ENCODE measurements at places on chromosomes 4 and X.

- no peak for DNase-seq
Observed at GRCh38 chr4:90163872-90164271, 36.7 kb downstream of the CCSER1 start.

DNA sequence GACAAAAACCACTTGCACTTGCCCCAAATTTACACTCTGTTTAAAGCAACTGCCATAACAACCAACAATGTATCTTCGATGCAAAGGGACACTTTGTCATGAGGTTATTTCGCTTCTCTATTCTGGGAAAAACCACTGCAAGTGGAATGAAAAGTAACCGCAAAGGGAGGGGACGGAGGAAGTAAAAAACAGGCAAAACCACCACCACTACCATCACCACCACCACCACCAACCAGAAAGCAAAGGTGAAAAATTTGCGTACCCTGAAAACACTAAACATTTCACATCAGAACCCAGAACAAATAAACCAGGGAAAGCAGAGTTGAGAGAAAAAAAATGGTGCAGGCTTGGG lies 1.2 kb upstream of the N4BP2 start:
- DNase-seq: no peak

GRCh38 chr4:38123555-38123954 lies 163.4 kb downstream of the PTTG2 start:
- DNase-seq: no peak

DNA sequence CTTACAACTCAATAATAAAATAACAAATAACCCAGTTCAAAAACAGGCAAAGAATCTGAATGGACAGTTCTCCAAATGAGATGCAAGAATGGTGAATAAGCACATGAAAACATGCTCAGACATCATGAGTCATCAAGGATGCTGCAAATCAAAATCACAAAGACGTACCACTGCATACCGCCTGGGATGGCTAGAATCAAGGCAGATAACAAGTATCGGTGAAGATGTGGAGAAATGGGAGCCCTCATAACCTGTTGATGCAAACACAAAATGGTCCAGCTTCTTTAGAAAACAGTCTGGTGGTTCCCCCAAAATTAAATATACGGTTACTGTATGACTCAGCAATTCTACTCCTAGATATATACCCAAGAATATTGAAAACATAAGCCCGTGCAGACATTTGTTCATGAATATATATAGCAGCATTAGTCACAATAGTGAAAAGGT lies 32.5 kb downstream of the AKAP4 start:
- no peak for DNase-seq

GRCh38 chrX:137031517-137032340 lies 2.1 kb downstream of the GPR101 start:
- peak; percentile 45 for DNase-seq

DNA sequence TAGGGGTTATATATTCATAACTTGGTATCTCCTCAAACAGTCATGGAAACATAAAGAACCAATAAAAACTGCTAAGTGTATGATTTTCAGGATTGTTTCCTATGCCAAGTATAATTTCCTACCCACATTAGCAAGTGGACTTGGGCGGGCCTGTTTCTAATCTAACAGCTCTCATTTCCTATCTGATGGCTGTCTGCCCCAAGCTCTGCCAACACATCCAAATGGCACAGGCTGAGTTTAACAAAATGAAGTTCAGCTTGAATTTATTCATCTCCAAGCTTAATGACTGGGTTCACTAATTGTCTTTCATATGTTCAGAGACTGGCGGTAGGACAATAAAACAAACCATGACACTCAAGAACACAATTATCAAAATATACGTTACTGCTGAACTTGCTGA lies 55.5 kb upstream of the S100G start:
- no peak for DNase-seq

GRCh38 chrX:74523870-74524735 lies 90.3 kb downstream of the RLIM start:
- DNase-seq: no peak

DNA sequence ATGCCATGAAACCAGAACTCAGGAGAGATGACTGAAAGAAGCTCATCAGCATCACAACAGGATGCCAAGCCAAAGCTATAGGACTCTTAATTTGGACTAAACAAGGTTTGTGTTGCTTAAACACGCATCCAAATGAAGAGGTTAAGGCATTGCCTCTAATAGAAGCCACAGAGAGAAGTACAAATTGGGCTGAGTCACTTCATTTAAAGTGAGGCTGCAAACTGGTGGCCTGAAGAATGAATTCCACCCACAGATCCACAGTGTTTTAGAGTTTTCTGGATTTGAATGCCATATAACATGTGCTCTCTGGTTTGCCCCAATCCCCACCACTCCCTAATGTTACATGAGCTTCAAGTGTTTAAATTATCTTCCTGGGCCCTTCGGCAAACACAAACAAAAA lies 103.5 kb downstream of the FIP1L1 start:
- DNase-seq: no peak

DNA sequence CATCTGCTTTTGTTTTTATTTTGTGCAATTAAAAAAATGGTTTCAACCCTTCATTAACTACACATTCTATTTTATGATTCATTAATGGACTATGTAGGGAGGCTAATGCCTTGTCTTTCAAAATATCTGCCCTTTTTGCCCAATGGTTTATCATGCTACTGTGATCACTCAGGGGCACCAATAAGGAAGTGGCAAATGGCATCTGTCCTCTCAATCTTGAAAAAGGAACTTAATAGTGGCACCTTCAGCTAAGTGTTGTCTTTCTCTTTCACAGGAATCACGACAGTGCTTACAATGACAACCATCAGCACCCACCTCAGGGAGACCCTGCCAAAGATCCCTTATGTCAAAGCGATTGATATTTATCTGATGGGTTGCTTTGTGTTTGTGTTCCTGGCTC lies 57.1 kb downstream of the COMMD8 start:
- no peak for DNase-seq

All from SK-N-DZ (cell line).